ENCODE measurements at places on chromosomes 12 and 14.

DNA sequence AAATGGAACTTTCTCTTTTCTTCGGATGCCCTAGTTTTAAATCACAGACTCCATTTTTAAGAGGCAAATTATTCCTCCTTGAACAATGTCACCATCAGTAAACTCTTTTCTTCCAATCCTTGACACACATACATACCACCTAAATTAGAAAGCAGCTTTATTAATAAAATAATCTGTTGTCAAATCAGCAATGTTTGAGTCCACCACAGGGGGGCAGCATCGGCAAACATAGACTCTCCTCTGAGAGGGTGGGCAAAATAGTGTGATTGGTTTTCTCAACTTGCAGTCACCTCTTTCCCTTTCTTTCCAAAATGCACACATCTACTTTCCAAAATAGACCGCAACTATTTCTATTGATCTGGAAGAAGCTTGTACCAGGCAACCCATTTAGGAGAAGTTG, 438.4 kb upstream of the OR4E1 start:
- no peak for DNase-seq

GRCh38 chr12:116591855-116592637, 32.9 kb downstream of the MAP1LC3B2 start:
- no peak for DNase-seq

- DNase-seq = peak; percentile 3
Measured at GRCh38 chr12:32603858-32604257, 75.2 kb upstream of the DNM1L start.

- DNase-seq = no peak
Measured at GRCh38 chr12:12616512-12617310, 5.0 kb downstream of the CREBL2 start.

DNA sequence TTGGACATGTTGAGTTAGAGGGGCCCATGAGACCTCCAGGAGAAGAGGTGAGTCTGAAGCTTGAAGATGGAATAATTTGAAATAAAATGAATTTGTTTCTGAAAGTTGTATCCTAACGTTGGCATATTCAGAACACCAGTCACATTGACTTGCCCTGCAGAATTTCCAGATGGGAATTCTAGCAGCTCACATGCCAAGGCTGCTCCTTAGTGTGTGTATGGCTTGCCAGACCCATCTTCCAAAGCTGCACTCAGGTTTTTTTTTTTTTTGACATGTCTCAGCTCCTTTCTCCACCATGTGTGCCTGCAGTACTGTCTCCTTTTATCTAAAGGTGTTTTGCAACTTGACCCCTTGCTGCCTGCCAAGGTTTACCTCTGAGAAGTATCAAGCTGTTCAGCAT, 261.9 kb downstream of the NRXN3 start:
- DNase-seq = no peak

- no peak for DNase-seq
Measured at GRCh38 chr12:108807476-108807875, 49.9 kb downstream of the SSH1 start.

GRCh38 chr14:50619569-50620141, 48.5 kb downstream of the SAV1 start:
- DNase-seq = no peak

GRCh38 chr12:11727133-11727664, 77.7 kb downstream of the ETV6 start:
- DNase-seq = peak; percentile 33

- DNase-seq = no peak
Measured at GRCh38 chr12:119949145-119949544, 39.9 kb upstream of the BICDL1 start.

Data from activated CD4-positive, alpha-beta T cell treated with anti-CD3 and anti-CD28 coated beads, Interleukin-2, amount 50 U/mL, for 24 hours (primary cell).